Activated CD8-positive, alpha-beta T cell treated with anti-CD3 and anti-CD28 coated beads for 36 hours (primary cell): ENCODE measurements at places on chromosomes 16 and 17. TPM values are rescaled to one million over a fixed set of nuclear protein-coding genes. Genes with fewer than 3 reads are reported as not detected.
A peak's percentile ranks its signal among the peaks of the same experiment; 100 is the strongest.

GRCh38 chr16:13378151-13378550 lies 476.8 kb downstream of the SHISA9 start:
- no peak overlapping the region for H3K4me3 ChIP-seq
- no peaks in the 10 kb centered on the region for H3K27me3 ChIP-seq
- no peaks in the 10 kb centered on the region for H3K4me1 ChIP-seq
- H3K27ac ChIP-seq: no peak overlapping the region
- no peaks in the 10 kb centered on the region for H3K36me3 ChIP-seq

GRCh38 chr16:86391984-86392383 lies 118.3 kb upstream of the FOXF1 start:
- H3K4me1 ChIP-seq: no peaks in the 10 kb centered on the region
- DNase-seq: no peak
- H3K4me3 ChIP-seq: no peak overlapping the region
- H3K36me3 ChIP-seq: no peaks in the 10 kb centered on the region
- H3K27me3 ChIP-seq: peaks cover 3% of the 10 kb centered on the region
- no peak overlapping the region for H3K27ac ChIP-seq

GRCh38 chr17:56310782-56311181 lies 157.5 kb downstream of the ANKFN1 start:
- DNase-seq: no peak
- no peak overlapping the region for H3K27ac ChIP-seq
- peaks cover 4% of the 10 kb centered on the region for H3K27me3 ChIP-seq
- no peaks in the 10 kb centered on the region for H3K4me1 ChIP-seq
- H3K4me3 ChIP-seq: no peak overlapping the region

DNA sequence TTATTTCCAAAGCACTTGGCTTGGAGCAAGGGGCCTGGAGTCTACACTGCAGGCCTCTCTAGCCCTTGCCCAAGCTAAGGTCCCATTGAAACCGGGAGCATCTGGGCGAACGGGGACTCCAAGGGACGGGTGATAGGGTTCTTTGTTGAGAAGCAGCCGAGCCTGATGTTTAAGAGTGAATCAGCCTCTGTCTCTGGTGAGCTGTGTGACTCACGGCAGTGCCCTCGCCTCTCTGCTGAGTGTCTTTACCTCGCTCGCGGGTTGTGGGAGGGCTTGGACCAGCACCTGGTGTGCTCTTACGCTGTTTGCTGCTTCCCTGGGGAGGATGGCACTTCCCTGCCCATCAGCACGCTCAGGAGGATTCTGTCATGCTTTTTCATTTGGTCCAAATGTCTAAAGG lies 1.3 kb downstream of the HGS start:
- peak; percentile 74 for DNase-seq
- peaks cover 49% of the 10 kb centered on the region for H3K36me3 ChIP-seq
- H3K4me1 ChIP-seq: peaks cover 35% of the 10 kb centered on the region
- H3K27ac ChIP-seq: peak overlapping the region; percentile 77
- H3K4me3 ChIP-seq: peak overlapping the region; percentile 93

PITPNM3 gene
- total RNA-seq: 0.92 TPM

DNA sequence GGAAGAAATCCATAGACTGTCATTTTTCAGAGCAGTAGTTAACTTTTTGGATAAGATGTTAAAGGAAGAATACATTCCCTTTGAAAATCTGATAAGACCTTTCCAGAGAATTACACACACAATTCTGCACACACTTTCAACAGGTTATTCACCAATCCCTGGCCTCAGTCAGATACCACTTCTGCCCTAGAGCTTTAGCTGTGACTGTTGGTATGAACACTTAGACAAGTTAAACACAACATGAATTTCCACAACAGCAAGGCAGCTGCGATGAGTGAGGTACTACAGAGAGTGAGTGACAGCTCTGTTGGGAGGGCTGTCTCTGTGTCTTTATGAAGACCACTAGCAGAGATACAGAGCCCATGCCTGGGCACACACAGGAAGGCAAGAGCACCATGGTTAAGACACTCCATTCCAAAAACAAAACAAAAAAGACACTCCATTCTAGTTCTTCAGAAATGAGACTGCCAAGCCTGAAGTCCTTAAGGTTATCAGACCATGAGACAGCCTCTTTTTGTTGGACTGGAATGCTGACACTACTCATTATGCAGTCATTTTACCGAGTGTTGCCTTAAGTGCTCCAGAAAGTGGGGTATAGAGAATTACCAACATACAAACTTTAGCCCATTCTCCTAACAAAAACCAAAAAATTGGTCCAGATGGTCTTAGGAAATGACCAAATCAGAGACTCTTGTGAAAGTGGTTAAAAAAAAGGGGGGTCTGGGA lies 42.4 kb downstream of the TOM1L2 start:
- no peak overlapping the region for H3K27ac ChIP-seq
- H3K4me3 ChIP-seq: no peak overlapping the region
- H3K4me1 ChIP-seq: peaks cover 11% of the 10 kb centered on the region
- DNase-seq: no peak

GNAO1 gene
- 2.3 TPM for total RNA-seq

- DNase-seq: no peak
- H3K4me3 ChIP-seq: no peak overlapping the region
- no peaks in the 10 kb centered on the region for H3K27me3 ChIP-seq
- peaks cover 32% of the 10 kb centered on the region for H3K4me1 ChIP-seq
- no peaks in the 10 kb centered on the region for H3K36me3 ChIP-seq
- no peak overlapping the region for H3K27ac ChIP-seq
Observed at GRCh38 chr17:6661464-6661848, 9.9 kb downstream of the C17orf100 start.

GRCh38 chr17:51661403-51661802 lies 401.1 kb downstream of the UTP18 start:
- DNase-seq: no peak
- no peak overlapping the region for H3K27ac ChIP-seq
- no peak overlapping the region for H3K4me3 ChIP-seq
- no peaks in the 10 kb centered on the region for H3K36me3 ChIP-seq
- peaks cover 10% of the 10 kb centered on the region for H3K27me3 ChIP-seq

METRN gene
- 37.2 TPM for total RNA-seq

- H3K27ac ChIP-seq: no peak overlapping the region
- H3K36me3 ChIP-seq: peaks cover 62% of the 10 kb centered on the region
- H3K27me3 ChIP-seq: no peaks in the 10 kb centered on the region
- DNase-seq: no peak
- peaks cover 53% of the 10 kb centered on the region for H3K4me1 ChIP-seq
Observed at GRCh38 chr17:4693416-4693815, 10.5 kb downstream of the PELP1 start.

GRCh38 chr17:11244776-11245175 lies 3.8 kb downstream of the SHISA6 start:
- H3K4me3 ChIP-seq: no peak overlapping the region
- no peak for DNase-seq
- H3K36me3 ChIP-seq: no peaks in the 10 kb centered on the region
- H3K27ac ChIP-seq: no peak overlapping the region
- H3K27me3 ChIP-seq: peaks cover 29% of the 10 kb centered on the region

CLEC3A gene
- total RNA-seq: not detected

GRCh38 chr17:6437466-6437865 lies 2.5 kb upstream of the AIPL1 start:
- peaks cover 15% of the 10 kb centered on the region for H3K27me3 ChIP-seq
- H3K36me3 ChIP-seq: no peaks in the 10 kb centered on the region
- H3K27ac ChIP-seq: no peak overlapping the region
- no peaks in the 10 kb centered on the region for H3K4me1 ChIP-seq
- DNase-seq: no peak

SLFN12 gene
- 6.3 TPM for total RNA-seq

MAPT gene
- total RNA-seq: 1.3 TPM

SAMD14 gene
- total RNA-seq: 0.47 TPM
